T1000 (cell line): ENCODE measurements at places on chromosomes 6 and 20.

- DNase-seq: no peak
Measured at GRCh38 chr6:45002390-45003105, 325.6 kb upstream of the RUNX2 start.

DNA sequence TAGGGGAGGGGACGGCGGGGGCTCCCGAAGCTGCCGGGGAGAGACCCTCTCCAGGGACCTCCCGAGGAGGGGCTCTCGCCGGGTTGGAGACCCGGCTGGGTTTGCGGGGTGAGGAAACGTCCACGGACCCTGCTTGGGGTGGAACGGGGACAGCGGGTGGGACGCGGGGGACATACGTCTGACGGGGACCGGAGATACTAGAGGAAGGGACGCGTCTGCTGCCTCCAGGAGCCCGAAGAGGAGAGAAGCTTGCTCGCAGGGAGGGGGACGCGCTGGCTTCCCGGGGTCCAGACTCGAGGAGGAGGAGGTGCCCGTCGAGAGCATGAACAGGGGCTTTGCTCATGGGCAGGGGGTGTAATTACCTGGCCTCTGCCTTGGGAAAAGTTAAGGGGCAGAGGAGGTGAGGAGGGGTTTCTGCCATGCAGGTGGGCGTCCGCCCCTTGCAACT, 593 bp downstream of the DNMT3B start:
- no peak for DNase-seq

- DNase-seq: no peak
Measured at GRCh38 chr6:84329077-84329476, 101.6 kb upstream of the CEP162 start.

GRCh38 chr6:87660226-87660911, 41.7 kb downstream of the AKIRIN2 start:
- no peak for DNase-seq

DNA sequence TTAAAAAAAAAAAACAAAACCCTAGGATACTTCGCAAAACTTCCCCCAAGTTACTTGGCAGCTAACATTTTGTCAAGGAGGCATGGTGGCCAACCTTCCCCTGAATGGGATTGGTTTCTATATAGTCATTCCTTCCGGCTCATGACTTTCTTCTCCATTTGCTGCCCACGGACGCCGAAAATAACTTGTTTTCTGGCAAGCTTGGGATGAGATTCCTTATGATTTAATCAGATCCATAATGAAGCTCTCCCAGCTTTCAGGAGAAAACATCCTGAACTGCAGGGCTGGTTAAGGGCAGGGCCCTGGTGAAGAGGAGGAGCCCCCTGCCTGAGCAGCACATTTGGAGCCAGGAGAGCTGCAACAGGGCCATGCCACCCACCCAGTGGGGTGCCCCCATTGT, 49.9 kb downstream of the PPP1R16B start:
- no peak for DNase-seq

DNA sequence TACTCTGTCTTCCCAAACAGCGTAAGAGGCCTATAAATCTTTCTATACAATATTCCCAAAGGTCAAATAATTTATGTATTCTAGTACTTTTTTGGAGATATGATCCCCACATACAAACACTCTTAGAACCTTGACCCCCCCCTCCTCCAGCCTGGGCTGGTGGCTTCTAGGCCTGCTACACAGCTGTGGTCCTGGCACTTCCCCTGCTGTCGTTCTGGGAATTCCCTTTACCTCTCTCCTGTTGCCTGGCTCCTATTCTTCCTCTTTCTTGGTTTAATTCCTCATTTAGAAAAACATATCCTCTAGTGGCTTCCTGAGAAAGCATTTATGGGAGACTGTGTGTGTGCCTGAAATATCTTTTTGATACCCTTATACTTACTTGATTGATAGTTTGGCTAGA, 4.1 kb upstream of the TXLNB start:
- no peak for DNase-seq

- peak; percentile 4 for DNase-seq
Measured at GRCh38 chr6:117555882-117556498, 46.3 kb downstream of the GOPC start.

- DNase-seq: no peak
Measured at GRCh38 chr20:62702013-62702300, 6.7 kb upstream of the NTSR1 start.

DNA sequence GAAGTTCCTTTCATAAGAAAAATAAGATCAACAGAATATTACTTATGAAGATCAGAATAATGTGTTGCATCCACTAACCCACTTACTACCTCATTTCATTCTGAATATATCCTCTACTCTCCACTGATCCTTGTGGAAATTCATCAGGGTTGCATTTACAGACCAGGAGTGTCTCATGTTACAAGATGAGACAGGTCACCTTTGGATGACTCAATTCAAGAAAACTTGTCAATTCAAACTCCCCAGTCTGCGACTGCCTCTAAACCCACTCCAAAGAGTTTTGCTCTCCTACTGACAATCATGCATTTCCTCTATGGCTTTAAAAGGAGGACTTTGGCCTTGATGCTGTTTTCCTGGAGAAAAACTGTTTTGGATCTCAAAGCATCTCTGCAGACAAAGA, 68.4 kb downstream of the ID4 start:
- no peak for DNase-seq

- no peak for DNase-seq
Measured at GRCh38 chr6:82953871-82954270, 111.8 kb downstream of the UBE3D start.
